ENCODE measurements at places on chromosomes 3 and 15. TPM values are rescaled to one million over a fixed set of nuclear protein-coding genes. Genes with fewer than 3 reads are reported as not detected.
A peak's percentile ranks its signal among the peaks of the same experiment; 100 is the strongest.

The ITGB5 gene
- total RNA-seq: 287 TPM

The SYNM gene
- total RNA-seq: 2.4 TPM

The XCR1 gene
- total RNA-seq: 0.18 TPM

The ARHGEF26 gene
- total RNA-seq: 10.0 TPM

The SLC51A gene
- 10.3 TPM for total RNA-seq

The CEP19 gene
- total RNA-seq: 3.4 TPM

The RTP1 gene
- total RNA-seq: not detected

The MCF2L2 gene
- total RNA-seq: 2.3 TPM

The ASB14 gene
- total RNA-seq: not detected

- DNase-seq: no peak
Measured at GRCh38 chr15:47404877-47405276, 312.4 kb upstream of the SEMA6D start.

DNA sequence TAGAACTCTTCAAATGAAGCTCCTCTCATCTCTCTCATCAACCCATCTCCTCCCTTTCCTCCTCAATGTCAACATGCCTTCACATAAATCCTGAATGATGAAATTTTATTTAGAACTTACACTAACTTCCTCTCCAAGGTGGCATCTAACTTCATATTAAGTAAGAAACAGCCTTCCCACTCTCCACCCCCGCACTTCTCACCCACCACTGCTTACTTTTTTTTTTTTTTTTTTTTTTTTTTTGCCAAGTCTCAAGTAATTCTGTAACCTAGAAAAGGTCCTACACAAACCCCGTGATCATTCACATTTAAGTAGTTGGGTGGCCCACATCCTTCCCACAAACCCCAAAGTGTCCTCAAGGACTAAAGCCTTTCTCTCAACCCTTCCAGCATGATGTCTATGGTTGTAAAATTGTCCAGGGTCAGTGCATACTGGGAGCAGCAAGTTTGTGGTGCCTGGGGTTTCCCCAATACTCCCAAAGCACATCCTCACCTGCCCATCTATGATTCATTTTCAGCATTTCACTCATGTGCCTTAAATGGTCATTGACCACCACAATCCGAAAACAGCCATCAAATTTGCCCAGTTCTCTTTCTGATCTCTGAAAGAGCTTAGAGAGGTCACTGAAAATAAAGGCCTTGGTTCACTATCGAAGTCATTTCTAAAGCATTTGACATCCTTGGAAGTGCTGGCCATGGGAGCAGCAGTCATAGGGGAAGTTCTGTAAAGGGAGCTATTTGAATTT is 47.2 kb downstream of the CD86 start:
- no peak for DNase-seq

DNA sequence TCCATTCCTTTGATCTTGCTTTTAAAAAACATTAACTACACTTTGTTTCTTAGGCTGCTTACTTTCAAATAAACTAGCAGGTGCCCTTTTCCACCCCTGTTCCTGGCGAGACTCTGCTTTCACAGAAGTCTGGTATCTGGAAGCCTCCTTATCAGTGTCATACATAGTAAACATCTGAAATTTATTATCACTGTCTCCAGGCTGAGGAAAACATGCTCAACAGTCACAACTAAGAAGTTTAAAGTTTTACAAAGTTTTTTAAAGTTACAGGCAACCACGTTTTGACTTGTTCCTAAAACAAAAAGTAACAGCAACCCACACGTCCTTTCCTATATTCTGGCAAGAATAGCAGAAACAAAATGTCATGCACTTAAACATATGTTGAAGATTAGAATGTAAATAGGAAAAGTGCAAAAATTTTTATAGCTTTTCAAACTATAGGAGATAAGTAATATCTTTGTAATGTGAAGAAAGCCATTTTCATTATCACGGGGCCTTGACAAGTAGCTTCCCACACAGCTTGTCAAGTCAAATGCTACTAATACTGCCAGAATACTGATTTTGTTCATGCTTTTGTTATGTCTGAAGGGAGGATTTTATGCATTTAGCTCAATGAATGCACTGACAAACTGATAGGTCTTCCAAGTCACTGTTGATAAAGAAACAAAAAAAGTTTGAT is 275.2 kb upstream of the KCNMB2 start:
- no peak for DNase-seq

GRCh38 chr3:24185738-24186384 is 240.8 kb downstream of the NR1D2 start:
- peak; percentile 12 for DNase-seq

DNA sequence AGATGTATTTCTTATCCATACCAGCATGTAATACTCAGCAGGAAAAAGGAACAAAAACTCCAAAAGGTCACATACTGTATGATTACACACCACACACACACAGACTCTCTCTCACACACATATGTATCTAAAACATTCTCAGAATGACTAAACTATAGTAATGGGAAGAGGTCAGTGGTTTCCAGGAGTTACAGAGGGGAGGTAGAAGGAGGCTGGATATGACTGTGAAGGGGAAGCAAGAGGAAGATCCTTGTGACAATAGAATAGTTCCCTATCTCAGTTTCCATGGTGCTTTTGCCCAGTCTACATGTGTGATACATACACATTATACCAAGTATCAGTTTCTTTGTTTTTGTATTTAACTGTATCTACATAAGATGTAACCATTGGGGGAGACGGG is 190.1 kb downstream of the IL5RA start:
- no peak for DNase-seq

DNA sequence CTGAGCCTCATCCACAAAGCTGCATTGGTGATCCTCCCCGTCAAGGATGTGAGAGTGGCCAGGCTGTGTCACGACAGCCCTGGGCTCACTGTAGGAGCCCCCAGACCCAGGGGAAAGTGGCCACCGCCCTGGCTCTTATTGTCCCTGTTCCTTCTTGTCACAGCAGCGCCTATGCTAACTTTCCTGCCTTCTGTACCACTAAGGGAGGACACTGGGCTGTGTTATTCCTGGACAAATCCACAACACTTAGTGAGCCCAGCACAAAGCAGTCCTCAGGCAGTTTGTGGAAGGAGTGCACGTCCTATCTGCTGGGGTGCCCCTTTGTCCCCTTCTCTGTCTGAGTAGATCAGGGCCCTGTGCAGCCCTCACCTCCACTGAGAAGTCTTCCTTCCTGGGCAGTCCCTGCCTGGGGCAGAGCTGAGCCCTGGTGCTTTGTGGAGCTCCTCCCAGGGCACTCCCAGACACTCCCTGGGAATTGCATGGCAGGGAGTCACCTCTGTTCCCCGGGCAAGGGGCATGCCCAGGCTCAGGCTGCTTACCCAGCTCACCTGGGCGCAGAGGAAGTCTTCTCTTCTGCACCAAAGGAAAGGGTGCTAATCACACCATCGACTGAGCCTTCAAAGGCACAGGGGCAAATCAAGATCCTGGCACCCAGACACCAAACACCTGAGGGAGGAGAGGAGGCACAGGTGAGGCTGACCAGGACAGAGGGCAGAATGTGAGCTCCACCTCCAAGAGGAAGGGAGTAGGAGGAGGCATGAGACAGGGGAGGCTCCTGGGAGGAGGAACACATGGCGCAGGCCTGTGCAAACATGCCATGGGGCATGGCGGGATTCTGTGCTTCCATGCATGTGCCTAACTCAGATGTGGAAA is 138.7 kb downstream of the KLF13 start:
- DNase-seq: no peak

GRCh38 chr3:188185717-188186251 is 31.8 kb downstream of the LPP start:
- peak; percentile 92 for DNase-seq

- DNase-seq: peak; percentile 34
Measured at GRCh38 chr3:133547432-133548041, 25.9 kb upstream of the CDV3 start.

DNA sequence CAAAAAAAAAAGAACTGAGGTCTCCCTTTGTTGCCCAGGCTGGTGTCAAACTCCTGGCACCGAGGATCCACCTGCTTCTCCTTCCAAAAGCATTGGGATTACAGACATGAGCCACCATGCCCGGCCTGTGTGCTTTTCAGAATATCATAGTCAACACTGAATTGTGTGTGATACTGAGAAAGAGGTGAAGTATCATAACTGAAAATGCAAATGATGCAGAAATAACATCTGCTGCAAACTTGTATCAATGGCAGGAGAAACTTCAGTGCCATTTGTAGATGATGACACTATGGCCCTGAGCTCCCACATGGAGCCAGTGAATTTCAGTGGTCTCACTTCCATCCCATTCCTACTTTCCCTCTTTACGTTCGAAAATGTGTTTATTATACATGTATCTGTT is 21.9 kb downstream of the IL12A start:
- no peak for DNase-seq

DNA sequence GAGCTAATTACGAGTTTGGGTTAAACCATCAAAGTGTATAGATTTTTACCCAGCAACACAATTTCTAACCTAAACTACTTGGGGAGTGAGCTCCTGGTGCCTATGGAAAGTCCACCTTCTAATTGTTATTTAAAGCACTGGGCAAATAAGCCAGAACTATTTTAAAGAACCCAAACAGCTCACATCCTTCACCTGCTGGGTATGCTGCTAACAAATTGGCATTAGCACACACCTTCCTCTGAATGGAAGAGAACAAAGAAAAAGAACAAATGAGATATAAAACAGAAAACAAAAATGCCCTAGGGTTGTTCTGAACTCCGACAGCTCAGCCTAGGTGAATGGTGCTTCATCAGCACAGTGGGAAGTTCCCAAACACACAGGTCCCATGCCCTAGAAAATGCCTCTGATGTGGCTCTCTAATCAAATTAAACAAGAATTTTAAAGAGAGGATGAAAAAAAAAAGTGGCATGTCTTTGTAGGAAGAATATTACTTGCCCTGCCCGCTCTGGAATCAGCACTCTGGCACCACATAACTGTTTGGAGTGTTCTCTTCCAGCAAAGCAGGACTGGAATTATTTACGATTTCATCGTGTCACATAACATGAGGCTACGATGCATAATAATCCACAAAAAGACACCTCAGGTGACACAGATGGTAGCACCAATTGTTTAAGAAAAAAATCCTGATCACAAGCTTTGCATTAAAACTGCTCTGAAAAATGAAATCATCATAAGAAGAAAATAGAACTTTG is 334.4 kb downstream of the GBE1 start:
- DNase-seq: no peak

Measured in PC-9 (cell line).